ENCODE measurements at places on chromosomes 2 and 18.

- no peak for DNase-seq
Observed at GRCh38 chr18:13534631-13535030, 191.7 kb downstream of the FAM210A start.

DNA sequence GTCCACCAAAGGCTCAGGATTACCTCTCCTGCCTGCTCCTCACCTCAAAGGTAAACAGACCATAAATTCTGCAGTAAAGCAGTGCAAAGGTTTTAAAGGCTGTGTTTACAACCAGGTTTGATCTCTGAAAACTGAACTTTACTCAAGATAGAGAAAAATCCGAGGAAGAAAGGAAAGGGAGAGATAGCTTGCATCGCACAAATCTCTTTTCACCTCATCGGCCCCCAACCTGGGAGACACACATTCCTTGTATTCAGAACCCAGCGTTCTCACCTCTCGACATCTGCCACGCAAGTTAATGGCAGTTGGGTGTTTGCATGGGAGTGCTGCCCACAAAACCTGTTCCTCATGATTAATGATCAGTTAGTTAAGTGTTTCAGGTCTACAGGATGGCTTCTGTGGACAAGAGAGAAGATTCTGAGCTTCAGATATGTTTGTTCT lies 72.6 kb downstream of the GATA6 start:
- no peak for DNase-seq

DNA sequence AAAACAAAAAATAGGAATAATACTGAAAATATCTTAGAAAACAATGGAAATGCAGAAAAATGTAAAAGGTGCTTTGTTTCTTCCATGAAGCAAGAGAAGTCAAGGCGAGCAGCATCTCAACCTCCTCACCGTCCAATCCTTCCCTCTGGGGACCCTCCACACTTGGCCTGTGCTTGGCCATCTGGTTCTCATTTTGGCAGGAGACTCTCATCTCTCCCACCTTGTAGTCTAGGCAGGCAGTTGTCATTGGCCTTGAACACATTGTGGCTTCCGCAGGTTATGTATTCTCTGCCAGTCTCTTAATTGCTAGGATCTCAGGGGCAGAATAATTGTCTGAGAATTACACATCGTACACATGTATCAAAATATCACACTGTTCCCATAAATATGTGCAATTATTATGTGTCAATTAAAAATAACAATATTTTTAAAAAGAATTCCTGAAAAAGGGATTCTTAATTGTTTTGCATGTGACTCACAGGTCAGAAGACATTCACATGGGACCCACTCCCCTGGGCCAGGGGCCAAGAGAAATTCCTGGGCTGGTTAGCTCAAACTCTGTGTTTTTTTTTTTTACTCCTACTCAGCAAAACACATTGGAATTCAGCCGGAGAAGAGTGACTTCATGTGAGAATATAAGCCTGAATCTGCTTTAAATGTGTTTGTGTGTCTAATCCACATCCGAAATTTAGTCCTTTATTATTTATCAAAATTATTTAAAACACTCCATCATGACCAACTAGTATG lies 14.0 kb upstream of the ANKRD62 start:
- no peak for DNase-seq

DNA sequence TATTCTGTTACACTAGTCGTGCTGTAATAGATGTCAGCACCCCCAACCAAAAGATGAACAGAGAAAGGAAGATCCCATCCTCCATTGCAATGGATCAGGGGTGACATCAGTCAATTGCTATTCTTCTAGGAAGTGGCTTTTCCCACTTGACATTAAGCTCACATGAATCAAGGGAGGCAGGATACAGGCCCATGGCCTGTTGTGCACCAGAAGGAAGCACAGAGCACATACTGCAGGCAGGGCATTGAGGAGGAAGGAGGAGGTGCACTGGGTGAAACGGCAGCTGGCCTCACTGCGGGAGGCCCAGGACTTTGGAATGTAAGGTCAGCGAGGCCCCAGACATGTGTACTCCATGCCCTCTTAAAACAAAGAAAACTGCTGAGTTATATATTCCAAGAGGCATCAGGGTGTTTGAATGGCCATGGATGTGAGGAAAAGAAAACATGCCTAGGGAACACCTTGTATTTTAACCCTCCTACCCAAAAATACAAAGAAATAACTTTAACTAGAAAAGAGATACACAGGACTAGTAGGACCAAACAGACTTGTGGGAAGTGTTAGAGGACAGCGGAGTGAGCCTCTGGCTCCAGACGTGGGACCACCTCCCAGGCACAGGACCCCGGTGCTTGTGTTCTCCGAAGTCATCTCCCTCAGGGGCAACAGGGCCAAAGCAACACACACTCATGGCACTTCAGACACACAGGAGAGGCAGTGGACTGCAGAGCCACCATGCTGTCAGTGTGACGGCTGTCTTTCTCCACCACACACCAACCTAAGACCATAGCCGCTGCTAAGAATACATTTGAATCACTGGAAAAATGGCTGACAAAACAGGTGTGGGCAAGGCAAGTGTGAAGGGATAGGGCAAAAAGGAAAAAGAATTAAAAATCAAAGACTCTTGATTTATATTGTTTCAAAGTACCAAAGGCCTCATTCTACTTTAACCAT lies 51.4 kb upstream of the RIOK3 start:
- no peak for DNase-seq
